ENCODE measurements at places on chromosomes 13 and 19.

DNA sequence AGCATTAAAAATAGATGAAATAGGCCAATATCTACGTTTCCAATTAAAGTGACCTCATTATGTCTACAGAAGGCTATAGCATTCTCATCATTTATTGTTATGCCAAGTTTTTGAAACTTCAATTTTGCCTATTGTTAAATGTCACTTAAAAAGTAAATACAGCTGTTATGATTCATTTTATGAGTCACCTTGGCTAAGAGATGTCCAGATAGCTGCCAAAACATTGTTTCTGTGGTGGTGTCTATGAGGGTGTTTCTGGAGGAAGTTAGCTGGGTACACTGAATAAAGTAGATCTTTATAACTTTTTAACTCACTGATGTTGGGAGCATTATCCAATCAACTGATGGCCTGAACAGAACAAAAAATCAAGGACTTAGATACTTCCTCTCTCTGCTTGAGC is 1209.7 kb upstream of the PCDH9 start:
- DNase-seq: peak; percentile 76

GRCh38 chr19:33377586-33378475 is 4.3 kb downstream of the CEBPG start:
- no peak for DNase-seq

GRCh38 chr13:82480415-82480814 is 1401.9 kb downstream of the SLITRK1 start:
- DNase-seq: no peak

DNA sequence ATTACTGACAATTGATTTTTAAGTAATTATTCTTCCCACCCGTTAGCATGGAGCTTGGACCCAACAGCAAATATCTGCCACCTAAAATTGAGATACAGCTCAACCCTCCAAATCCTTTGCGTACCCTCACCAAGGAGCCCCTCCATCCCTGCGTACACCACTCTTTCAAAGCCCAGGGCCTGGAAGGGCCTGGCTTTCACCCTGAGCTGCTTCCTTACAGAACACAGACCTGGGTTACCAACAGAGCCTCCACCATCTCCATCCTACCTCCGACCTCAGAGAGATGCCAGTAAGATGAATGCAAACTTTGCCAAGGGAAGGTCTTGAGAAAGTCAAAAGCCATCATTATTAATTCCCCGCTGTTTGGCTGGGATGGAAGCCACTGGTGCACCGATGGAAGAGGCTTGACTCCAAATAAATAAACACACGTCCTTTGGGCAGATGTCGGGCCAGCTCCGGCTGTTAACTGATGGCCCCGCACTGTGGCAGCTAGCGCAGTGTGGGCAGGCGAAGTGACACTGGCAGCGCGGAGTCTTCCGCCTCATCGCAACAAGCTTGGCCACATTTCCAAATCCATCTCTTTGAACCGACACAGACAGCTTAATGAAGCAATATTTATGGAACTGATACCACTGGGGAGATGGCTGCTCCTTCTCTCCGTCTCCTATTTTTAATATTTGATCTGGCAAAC is 150.2 kb upstream of the VSTM2B start:
- no peak for DNase-seq

GRCh38 chr13:95275322-95276036 is 25.8 kb downstream of the ABCC4 start:
- no peak for DNase-seq

- DNase-seq: no peak
Measured at GRCh38 chr19:3672993-3673392, 27.3 kb downstream of the PIP5K1C start.

DNA sequence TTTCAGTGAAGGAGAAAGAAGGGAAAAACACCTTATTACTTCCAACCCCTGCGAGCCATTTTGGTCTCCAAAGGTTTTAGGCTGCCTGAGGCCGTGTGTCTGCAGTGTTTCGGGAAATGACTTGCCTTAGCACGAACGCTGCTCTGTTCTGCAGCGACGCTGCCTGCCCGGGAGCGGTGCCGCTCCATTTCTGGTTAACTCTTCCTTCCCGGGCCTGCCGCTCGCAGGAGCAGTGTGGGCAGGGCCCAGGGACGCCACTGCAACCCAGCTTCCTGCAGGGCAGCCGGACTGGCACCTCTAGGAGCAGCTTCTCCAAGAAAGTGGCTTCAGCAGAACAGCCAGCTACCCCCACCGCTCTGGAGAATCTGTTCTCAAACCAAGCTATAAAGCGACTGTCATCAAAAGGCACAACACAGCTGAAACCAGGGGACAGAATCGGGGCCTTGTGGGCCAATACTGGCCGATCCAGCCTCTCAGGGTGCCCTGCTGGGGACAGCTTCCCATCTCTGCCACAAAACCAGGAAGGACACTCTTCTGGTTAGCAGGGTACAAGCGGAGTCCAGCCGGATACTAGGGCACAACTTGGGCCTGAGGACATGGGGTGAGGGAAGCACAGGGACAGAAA is 72.2 kb downstream of the KCTD15 start:
- no peak for DNase-seq

DNA sequence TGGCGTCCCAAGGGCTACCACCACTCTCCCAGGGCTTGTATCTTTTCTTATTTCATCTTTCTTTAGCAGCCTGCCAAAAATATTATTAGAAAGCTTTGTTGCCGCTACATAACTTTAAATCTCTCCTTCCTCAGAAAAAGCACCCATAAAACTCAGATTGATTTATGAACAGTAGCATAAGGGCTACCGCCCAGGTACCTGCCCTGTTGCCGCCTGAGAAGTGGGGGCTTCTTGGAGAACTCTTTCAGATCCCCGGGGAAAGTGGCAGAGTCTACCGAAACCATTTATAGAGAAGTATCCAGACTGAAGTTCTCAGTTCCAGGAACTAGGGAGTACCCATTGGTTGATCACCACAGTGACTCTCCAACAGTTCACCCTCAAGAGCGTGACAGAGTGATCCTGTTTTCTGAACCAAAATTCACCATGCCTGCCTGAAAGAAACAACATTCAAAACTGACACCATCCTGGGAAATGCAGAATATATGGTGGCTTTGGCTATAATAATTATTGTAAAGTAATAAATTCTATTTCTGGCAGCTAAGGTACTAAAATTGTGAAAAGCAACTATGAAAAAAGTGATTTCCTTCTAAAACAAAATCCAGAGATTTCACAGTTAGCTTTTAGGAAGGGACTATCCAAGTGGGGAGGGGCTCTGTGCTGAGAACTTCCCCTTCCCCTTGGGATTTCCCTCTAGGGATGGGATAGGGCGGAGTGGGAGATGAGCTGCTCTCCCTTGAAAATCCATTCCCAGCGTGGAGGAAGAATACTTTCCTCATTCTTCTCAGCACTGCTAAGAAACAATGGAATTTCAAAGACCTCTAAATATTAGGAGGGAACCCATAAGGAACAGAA is 877 bp upstream of the N4BP2L1 start:
- no peak for DNase-seq

- no peak for DNase-seq
Measured at GRCh38 chr13:28401303-28402056, 93.4 kb downstream of the FLT1 start.

DNA sequence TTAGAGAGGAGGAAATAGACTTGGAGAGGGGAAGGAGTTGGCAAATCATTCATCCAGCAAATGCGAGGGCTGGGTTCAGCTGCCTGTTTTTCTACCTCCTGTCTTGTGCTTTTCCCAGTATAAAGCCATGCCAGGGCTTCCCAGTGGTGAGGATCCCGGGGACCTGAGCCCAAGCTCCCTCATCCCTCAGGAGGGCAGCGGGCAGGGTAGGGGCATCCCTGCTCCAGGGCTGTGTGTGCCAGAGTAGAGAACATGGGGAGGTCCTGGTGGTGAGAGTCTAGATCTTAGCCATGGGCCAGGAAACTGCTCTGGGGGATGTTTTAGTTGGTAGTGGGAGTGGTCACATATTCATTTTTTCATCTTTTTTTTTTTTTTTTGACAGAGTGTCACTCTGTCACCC is 43.6 kb downstream of the GPR12 start:
- DNase-seq: no peak

DNA sequence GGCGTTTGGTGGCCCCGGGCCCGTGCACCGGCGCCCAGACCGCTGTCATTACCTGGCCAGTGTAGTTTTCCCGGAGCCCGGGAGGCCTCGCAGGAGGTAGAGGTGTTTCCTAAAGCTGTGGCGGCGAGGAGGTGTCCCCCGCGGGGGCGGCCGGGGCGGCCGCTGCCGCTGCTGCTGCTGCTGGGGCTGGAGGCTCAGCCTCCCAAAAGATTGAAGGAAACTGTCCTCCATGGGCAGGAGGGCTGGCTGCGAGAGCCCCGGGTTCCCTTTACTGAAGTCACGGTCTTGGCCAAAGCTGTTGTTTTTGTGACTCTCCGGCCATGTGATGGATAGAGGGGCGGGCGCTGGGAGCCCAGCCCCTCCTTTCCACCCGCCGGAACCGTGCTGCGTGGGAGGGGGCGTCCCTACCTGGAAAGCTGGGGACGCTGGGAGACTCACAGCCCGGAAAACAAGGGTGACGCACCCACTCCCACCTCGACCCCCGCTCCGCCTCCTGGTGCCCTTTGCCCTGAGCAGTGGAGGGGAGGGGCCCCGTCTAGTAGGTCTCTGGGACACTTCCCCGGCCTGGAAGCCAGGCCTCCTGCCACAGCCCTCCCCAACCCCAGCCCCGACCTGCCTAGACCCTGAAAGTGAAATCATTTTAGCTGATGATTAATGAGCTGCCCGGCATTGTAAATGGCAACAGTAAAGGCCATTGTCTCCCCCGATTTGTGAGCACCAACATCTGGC is at the start of gene N4BP2L1:
N4BP2L1 (minus strand) TSS at position 279 of the 729 bp plus-strand sequence; CDS start at position 231, 48 bp downstream.
- DNase-seq: no peak
